B cell (primary cell): ENCODE measurements at places on chromosomes 1 and 21.
A peak's percentile ranks its signal among the peaks of the same experiment; 100 is the strongest.

DNA sequence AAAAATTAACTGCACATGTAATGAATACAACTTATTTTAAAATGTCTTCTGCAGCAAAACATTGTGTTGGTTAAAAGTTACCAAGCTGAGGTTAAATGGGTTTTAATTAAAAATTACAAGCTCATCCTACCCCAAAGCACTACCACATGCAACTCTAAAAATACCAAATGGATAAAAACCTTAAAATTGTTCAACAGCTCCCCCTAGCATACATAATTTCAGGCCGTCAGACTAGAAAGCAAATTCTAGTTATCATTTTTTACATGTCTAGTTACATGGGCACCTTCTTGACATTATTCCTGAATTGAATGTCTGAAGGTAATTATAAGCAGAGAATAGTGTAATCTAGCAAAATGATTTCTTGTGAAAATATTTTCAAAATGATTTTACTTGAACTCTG is 176.5 kb downstream of the C1orf21 start:
- no peak for DNase-seq
- no peak overlapping the region for H3K27ac ChIP-seq
- H3K36me3 ChIP-seq, result no peaks in the 10 kb centered on the region
- no peaks in the 10 kb centered on the region for H3K27me3 ChIP-seq
- no peaks in the 10 kb centered on the region for H3K4me1 ChIP-seq

- H3K4me3 ChIP-seq, result no peak overlapping the region
- no peaks in the 10 kb centered on the region for H3K4me1 ChIP-seq
- H3K27ac ChIP-seq, result no peak overlapping the region
- no peaks in the 10 kb centered on the region for H3K27me3 ChIP-seq
- DNase-seq, result no peak
- H3K36me3 ChIP-seq, result no peaks in the 10 kb centered on the region
Measured at GRCh38 chr1:94036730-94037129, 84.2 kb downstream of the ABCA4 start.

- no peaks in the 10 kb centered on the region for H3K36me3 ChIP-seq
- no peak for DNase-seq
- no peak overlapping the region for H3K4me3 ChIP-seq
- no peaks in the 10 kb centered on the region for H3K4me1 ChIP-seq
- H3K27ac ChIP-seq, result no peak overlapping the region
Measured at GRCh38 chr1:60672449-60672848, 409.9 kb upstream of the NFIA start.

DNA sequence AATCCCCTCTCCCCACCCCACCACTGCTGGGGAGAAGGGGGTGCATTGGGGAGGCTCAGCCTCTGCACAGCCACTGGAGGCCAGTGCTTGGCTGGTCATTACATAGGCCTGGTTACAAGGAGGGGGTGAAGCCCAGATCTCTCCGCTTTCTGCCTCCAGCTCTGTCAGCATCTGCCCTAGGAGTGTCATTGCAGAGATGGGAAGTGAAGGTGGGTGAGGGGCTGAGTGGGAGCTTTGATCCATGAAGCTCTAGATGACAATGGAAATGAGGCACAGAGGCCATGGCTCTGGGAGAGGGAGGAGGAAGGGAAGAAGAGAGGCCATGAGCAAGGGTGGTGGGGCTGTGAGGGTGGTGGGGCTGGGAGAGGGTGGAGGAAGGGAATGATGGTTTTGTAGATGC is 411.6 kb downstream of the MATN1 start:
- no peaks in the 10 kb centered on the region for H3K4me1 ChIP-seq
- H3K27ac ChIP-seq, result no peak overlapping the region
- no peak for DNase-seq
- peaks cover 6% of the 10 kb centered on the region for H3K27me3 ChIP-seq
- no peak overlapping the region for H3K4me3 ChIP-seq

- no peaks in the 10 kb centered on the region for H3K36me3 ChIP-seq
- no peak overlapping the region for H3K27ac ChIP-seq
- H3K4me1 ChIP-seq, result no peaks in the 10 kb centered on the region
Measured at GRCh38 chr1:9475061-9475627, 64.1 kb upstream of the SLC25A33 start.

DNA sequence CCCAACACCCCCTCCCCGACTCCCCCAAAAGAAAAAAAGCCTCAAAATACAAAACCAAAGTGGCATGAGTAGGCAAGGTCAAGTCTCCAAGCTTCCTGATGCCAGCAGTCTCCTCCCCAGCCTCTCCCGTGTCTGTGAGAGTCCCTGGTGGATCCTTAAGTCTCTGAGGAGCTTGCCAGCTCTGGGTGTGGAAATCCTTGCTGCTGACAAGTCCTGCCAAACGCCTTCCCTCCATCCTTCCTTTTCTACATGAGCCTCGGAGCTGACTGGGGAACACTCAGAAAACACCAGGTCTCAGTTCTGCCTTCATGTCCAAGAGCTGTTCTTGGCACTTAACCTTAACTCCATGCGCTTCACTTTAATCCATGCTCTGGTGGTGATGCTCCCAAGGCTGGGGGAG is 3.7 kb upstream of the ETV3L start:
- H3K27me3 ChIP-seq, result peaks cover 7% of the 10 kb centered on the region
- no peak overlapping the region for H3K27ac ChIP-seq
- no peak overlapping the region for H3K4me3 ChIP-seq
- no peaks in the 10 kb centered on the region for H3K4me1 ChIP-seq
- H3K36me3 ChIP-seq, result no peaks in the 10 kb centered on the region
- DNase-seq, result no peak

DNA sequence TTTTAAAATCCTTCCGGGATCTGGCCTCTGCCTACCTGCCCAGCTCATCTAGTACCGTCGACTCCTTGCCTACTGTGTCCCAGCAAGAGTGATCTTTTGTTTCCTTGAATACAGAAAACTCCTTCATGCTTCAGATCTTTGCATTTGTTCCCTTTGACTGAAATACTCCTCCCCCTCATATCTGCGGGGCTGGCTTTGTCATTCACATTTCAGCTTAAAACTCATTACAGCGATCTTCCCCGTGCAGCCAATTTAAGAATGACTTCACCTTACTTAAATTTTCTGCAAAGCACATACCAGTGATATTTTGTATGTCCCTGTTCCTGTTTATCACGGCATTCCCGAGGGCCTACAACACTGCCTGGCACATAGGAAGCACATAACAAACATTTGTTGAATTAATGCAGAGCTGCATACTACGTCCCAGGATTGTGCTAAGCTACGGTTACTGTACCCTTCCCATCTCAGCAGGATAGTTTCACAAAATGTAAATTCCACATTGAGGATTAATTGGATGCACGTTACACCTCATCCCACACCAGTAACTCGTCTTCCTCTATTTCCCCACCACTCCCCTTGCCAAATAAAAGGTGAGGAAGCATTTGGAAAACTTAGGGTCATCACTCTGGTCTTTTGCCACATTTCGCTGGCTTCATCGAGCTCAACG is 837 bp upstream of the DESI2 start:
- H3K4me1 ChIP-seq, result peaks cover 23% of the 10 kb centered on the region
- H3K36me3 ChIP-seq, result peaks cover 4% of the 10 kb centered on the region
- no peak for DNase-seq
- no peaks in the 10 kb centered on the region for H3K27me3 ChIP-seq

DNA sequence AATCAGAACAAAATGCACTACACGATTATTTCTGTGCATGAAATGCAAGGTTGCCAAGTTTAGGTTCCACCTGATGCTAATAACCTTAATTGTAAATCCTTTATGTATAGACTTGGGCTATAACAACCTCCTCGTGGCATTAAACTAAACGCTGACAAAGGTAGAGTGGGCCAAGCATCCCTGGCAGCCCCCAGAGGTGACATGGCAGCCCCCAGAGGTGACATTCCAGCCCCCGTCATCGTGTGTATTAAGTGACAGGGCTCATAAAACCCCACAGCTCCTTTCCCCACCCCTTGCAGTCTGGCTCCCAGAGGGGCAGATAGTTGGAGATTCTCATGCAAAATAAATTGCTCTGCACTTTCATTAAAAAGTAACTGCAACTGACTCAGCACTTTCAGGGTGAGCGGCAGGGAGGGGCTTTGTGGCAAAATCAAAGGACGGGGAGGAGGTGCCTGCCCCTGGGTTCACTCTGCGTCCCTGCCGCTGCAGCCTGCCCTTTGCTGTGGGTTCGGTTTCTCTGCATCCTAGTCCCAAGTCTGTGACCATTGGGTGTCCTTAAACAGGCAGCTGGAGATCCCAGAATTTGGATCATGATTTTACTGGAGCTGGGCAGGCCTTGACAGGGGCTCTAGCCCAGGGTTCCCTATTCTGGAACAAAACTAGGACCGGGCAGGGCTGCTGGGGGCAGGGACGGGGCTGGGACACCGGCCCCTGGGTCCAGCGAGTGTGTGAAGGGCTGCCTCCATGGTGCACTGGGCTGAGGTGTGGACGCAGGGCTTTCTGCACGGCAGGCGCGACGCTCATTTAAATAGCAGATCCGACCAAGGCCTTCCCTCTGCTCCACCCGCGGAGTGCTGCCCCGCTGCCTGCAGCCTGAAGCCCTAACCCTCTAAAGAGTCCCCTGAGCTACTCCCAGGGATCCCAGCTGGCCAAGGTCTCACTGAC is 234.9 kb upstream of the VAMP3 start:
- H3K4me3 ChIP-seq, result no peak overlapping the region
- DNase-seq, result no peak
- H3K27ac ChIP-seq, result no peak overlapping the region
- no peaks in the 10 kb centered on the region for H3K4me1 ChIP-seq

GRCh38 chr1:205285381-205286101 is 36.0 kb downstream of the NUAK2 start:
- no peak overlapping the region for H3K4me3 ChIP-seq
- no peaks in the 10 kb centered on the region for H3K36me3 ChIP-seq
- H3K27ac ChIP-seq, result peak overlapping the region; percentile 94
- DNase-seq, result peak; percentile 83
- H3K27me3 ChIP-seq, result no peaks in the 10 kb centered on the region

DNA sequence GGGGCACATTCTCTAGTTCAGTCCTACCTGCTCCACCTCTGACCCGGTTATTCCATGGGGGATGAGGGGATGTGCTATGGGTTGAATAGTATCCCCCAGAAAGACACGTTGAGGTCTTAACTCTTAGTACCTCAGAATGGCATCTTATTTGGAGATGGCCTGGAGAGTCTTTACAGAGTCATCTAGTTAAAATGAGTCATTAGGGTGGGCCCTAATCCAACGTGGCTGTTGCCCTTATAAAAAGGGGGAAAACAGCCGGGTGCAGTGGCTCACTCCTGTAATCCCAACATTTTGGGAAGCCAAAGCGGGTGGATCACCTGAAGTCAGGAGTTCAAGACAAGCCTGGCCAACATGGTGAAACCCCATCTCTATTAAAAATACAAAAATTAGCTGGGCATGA is 5.7 kb downstream of the TMPRSS3 start:
- H3K4me1 ChIP-seq, result peaks cover 8% of the 10 kb centered on the region
- DNase-seq, result no peak
- H3K36me3 ChIP-seq, result no peaks in the 10 kb centered on the region

DNA sequence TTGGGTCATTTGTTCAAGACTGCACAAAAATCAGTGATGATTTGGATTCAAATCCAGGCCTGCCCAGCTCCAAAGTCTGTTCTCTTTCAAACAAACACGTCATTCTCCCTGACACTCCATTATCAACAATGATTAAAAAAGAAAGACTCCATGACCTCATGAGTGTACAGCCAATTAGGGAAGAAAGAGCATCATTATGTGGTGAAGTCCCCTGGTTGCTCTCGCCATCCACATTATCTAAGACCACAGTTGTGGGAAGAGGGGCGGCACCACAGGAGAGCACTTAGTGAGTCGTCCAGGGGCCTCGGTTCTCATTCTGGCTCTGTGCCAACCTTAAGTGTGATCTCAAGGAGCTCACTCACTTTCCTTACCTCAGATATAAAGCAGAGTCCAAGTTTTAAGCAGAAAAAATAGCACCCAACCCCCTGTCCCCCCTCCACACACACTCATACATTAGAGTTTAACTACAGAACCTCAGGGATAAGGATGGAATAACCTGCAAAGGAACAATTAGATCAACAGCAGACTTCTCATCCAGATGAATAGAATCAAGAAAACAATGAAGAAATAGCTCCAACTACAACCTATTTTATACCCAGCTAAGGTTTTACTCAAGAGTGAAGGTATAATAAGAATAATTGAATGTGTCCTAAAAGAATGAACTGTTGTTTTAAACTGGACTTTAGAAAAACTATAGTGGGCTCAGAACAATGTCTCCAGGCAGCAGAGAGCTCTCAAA is 47.8 kb downstream of the COL6A1 start:
- H3K36me3 ChIP-seq, result no peaks in the 10 kb centered on the region
- no peak overlapping the region for H3K4me3 ChIP-seq
- H3K4me1 ChIP-seq, result no peaks in the 10 kb centered on the region
- no peak for DNase-seq
- no peak overlapping the region for H3K27ac ChIP-seq

GRCh38 chr1:27393641-27394281 is 1.3 kb downstream of the GPR3 start:
- DNase-seq, result no peak
- H3K4me3 ChIP-seq, result no peak overlapping the region
- H3K36me3 ChIP-seq, result no peaks in the 10 kb centered on the region

DNA sequence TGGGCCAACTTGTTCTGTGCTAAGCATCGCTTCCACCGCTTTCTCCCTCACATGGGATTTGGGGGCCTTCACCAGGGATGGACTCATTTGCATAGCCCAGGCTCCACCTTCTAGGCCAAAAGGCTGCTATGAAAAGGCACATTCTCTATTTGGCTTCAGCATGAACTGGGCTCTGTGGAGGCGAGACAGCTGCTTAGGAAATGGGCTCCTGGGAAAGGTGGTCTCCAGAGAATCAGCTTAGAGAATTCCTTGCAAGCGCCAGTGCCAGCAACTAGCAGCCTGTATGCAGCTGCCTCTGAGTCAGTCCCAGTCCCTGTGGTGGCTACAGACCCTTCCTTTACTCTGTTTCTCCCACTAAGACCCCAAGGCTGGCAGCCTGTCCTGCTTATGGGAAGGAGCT is 214.5 kb downstream of the HIVEP3 start:
- no peak overlapping the region for H3K27ac ChIP-seq
- DNase-seq, result no peak
- peaks cover 14% of the 10 kb centered on the region for H3K4me1 ChIP-seq
- no peaks in the 10 kb centered on the region for H3K27me3 ChIP-seq
- no peak overlapping the region for H3K4me3 ChIP-seq
- H3K36me3 ChIP-seq, result no peaks in the 10 kb centered on the region

DNA sequence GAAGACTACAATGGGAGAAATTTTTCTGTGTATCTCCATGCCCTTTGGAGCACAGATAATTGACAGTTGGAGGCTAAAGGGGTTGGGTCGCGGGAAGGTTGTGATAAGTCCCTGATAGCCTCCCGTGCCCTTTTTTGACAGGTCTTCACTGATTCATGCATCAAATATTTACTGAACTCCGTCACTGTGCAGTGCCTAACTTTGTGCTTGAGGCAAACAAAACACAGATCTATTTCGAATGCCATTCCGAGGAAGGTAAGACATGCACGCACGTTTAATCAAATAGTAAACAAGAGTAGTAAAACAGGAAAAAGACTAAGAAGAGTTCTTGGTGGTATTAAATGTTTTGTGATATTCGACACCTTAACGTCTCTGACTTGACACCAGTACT is 494 bp upstream of the PIP5K1A start:
- peaks cover 29% of the 10 kb centered on the region for H3K4me1 ChIP-seq
- H3K27ac ChIP-seq, result peak overlapping the region; percentile 90
- peaks cover 2% of the 10 kb centered on the region for H3K36me3 ChIP-seq
- H3K27me3 ChIP-seq, result peaks cover 2% of the 10 kb centered on the region
- DNase-seq, result no peak
- H3K4me3 ChIP-seq, result peak overlapping the region; percentile 96
